ENCODE measurements at places on chromosomes 3 and 15.

GRCh38 chr15:99295840-99296239 is 44.6 kb downstream of the LRRC28 start:
- DNase-seq: no peak

GRCh38 chr3:170096342-170096741 is 58.5 kb downstream of the GPR160 start:
- no peak for DNase-seq

DNA sequence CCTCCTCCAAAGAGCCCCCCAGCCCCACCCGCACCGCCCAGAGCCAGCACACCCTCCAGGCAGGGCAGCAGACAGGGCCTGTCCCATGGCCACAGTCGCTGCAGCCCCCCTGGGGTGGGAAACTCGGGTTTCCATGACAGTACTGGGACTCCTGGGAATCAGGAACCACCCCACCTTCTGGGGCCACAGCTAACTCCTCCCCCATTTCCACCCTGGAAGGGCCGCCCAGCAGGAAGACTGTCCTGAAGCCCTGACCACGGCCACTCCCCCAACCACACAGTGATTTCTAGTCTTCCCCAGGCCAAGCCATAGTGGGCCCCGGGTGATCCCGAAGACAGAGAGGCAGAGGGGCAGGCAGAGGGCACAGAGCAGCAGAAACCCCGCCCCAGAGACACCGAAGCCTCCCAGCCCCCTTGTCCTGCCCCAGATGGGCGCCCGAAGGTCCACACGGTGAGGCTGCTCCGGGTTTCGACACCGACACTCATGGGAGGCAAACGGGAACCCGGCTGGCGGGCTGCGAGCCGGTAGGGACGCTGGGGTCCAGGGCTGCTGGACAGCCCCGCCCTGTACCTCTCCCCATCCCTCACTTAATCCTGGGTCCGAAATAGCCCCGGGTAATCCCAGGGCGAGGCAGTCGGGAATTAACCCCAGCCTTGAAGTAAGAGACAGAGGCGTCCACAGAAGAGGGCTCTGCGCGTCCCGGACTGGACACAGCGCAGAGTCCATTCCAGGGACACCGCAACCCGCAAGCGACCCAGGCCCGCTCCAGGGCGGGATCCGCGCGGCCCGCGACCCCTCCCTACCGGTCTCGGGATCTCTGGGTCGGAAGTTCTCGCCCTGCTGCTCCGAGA is 138.4 kb downstream of the NUP210 start:
- DNase-seq: no peak

DNA sequence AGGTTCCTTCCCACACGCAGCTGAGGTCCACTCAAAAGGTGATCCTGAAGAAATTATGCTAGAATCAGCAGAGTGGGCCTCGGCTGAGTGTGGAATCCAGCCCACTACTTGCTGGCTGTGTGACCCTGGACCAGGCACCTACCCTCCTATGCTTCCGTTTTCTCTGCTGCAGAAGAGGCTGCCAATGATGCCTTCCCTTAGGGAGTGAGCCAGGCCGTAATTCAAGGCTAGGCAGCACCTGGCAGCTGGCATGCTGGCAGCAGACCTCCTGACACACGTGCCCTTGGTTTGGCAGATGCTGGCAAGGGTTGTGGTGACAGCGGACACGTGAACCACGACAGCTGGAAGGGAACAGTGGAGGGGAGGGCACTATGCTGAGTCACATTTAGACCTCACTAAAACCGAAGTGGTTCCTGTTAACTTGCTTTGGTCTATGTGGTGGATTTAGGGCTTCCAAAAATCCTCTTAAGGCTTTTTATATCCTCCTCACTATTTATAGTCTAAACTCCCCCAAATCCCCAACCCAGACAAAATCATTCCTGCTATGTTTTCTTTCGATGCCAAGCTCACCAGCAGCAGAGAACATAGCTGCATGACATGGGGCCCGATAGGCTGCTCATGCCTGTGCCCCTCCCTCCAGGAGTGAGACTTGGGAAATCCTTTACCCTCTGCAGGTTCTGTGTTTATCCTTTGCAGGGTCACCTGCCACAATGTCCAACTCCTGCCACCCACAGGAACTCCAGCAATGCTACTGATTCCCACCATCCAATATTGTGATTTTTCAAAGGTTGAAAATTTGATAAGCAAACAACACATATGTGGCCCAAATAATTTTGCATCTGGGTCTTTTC is 10.6 kb upstream of the PCSK6 start:
- DNase-seq: peak; percentile 25

- DNase-seq: no peak
Observed at GRCh38 chr3:10292505-10293419, at the start of gene GHRL. TSS of gene GHRL (minus strand) at chr3:10292947. CDS start at chr3:10290180, 2,767 bp downstream.

DNA sequence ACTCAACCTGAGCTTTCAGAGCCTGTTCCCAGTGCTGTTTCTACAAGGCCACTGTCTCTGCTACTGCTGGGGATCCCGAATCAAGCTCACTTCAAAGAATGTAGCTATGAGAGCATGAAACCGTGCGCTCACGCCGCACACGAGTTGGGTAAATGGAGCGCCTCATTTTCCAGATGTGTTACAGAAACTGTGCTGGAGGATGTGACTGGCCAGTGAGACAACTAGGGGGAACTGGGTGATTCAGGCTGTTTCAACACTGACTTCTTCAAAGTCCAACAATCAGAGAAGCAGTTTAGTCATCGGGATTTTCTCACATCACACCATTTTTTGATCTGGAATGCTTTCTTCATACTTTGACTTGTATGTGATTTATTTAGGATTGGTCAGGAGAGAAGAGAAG is 3.5 kb downstream of the ZNF710 start:
- peak; percentile 70 for DNase-seq

- no peak for DNase-seq
Observed at GRCh38 chr3:197424674-197425484, 126.5 kb upstream of the DLG1 start.

- no peak for DNase-seq
Observed at GRCh38 chr3:43288366-43288765, 2.0 kb downstream of the SNRK start.

- peak; percentile 69 for DNase-seq
Observed at GRCh38 chr3:5187920-5188418, 462 bp downstream of the EDEM1 start.

- no peak for DNase-seq
Observed at GRCh38 chr15:60534051-60534450, 55.1 kb upstream of the ICE2 start.

DNA sequence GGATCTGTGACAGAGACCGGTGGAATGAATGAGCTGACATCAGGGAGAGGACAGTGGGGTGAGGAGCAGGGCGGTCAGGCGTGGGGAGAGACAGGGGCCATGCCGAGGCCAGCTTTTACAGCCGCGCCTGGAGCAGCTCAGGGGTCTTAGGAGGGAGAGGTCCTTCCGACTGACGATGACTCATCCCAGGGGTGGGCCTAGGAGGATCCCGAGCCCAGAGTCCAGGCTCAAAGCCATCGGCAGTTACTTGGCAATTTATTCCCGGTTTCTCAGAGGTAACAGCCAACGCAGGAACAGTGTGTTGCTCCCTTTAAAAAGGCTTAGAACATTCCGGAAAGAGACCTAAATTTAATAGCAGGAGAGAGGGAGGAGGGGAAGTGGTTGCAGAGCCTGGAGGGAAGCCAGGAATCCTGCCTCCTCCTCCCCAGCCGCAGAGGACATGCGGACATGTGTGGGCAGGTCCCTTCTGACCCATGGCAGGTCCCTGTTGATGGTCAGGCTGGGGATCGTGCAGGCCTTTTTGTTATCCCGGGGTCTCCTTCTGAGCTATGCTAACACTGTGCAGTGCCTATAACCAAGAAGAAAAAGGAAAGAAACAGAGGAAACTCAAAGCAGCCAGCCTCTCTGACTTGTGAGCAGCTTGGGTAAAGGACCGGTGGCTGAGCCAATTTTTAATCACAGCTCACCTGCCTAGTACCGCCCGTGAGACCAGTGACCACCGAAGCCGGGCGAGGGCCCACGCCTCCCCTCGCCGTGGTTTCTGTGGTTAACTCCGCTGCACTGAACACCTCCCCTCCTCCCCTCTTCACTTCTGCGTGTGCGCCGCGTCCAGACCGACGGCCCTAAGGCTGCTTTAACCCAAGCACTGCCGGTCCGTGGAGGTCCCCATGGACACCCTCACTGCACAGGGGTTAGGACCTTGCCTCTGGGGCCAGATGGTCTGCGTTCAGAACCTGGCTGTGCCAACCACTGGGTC is 392.4 kb upstream of the PROK2 start:
- peak; percentile 32 for DNase-seq

DNA sequence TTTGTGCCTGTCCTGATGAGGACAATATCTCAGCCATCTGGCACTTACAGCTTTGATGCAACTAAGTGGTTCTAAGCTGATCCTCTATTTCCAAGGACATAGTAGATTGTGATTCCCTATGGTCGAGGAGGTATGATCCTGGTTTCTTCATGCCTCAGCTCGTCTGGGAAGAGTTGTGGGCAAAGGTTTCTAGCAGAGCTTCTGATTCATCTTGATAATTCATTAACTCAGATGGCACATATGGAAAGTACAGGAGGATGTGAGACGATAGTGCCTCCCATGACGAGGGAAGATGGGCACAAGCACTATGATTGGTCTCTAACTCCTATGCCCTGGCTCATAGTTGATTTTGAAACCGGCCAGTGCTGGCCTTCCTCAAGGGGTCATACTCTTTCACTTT is 334.2 kb upstream of the SEMA6D start:
- no peak for DNase-seq

GRCh38 chr3:105906836-105907235 is 38.0 kb upstream of the CBLB start:
- no peak for DNase-seq

DNA sequence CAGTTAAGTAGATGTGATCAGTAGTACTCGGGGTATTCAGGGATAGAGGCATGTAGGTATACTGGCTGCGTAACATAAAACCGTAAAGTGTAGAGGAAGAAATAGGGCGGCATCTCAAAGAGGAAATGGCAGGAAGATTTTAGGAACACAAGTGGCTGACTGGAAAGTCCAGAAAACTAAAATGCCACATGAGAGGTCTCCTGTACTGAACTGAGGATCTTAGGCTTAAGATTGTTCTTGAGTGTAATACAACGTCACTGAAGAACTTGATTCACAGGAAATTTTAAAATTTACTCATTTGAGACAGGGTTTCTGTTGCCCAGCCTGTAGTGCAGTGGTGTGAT is 2.3 kb upstream of the LMLN start:
- no peak for DNase-seq

GRCh38 chr3:30826531-30826942 is 67.9 kb downstream of the GADL1 start:
- no peak for DNase-seq

- DNase-seq: no peak
Observed at GRCh38 chr15:95326431-95327182, 1003.9 kb upstream of the NR2F2 start.

- no peak for DNase-seq
Observed at GRCh38 chr3:135792858-135793475, 172.6 kb upstream of the PPP2R3A start.

DNA sequence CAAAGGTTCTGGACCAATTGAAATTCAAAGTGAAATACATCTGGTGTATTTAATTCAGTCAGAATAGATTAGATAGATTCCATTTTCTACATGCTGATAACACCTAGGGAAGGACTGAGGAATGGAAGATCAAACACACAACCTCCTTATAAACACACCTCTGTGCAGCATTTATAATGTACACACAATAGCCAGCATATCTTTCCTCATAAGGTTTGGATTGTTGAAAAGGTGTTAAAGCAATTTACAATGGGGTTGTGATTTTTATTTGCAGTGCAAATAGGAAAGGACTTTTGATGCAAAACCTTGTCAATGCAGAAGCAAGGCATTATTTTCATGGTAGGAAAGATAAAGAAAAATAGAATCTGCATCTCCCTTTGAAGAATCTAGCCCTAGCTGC is 448.9 kb upstream of the KCNMB2 start:
- no peak for DNase-seq

DNA sequence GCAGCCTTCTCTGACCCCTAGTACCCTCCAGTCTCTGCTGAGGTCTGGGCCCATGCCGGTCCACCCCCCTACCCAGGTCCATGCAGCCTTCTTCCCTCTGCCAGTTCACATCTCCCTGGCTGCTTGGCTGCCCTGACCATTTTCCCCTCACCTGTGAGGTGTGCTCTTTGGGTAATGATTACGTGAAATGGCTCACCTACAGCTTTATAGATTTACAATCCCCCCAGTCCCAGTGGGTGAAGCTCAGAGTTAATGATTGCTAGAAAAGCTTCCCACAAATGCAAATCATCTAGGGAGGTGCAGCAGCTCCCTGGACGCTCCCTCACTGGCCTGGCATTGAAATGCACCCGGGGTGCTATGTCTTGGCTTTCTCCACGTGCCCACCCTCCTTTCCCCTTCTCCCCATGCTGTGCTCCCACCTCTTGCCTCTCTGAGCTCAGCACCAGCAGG is 18.7 kb downstream of the PAQR5 start:
- DNase-seq: no peak

- no peak for DNase-seq
Observed at GRCh38 chr3:127273206-127273605, 14.6 kb downstream of the PRR20G start.

- DNase-seq: no peak
Observed at GRCh38 chr3:177931346-177931745, 604.9 kb upstream of the KCNMB2 start.

- DNase-seq: no peak
Observed at GRCh38 chr3:30268288-30268687, 338.1 kb upstream of the TGFBR2 start.

All from activated T-cell treated with anti-CD3 and anti-CD28 coated beads, Interleukin-2, amount 50 U/mL, for 48 hours (primary cell).